ENCODE measurements at places on chromosomes 6 and 20.

GRCh38 chr20:5181492-5181891, 54.7 kb downstream of the CDS2 start:
- no peak for DNase-seq

DNA sequence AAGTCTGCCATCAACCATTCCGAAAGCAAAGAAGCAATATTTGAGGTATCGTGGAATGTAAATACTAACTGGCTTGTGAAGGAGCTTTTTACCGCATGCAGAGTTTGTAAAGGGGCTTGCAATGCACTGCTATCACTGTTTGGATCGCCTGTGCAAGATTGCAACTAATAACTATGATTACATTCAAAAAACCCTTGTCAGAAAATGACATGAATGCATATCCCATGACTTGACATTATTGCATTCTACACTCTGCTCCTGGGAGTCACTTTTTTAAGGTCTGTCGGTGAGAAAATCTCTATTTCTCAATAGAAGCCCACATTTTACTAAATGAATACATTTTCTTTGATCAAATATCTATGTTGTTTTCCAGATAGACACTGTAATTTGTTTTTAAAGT, 335.4 kb upstream of the SPTLC3 start:
- no peak for DNase-seq

GRCh38 chr6:20434766-20435165, 33.1 kb downstream of the E2F3 start:
- DNase-seq: no peak

- no peak for DNase-seq
Measured at GRCh38 chr6:140670021-140670420, 1295.6 kb upstream of the CITED2 start.

DNA sequence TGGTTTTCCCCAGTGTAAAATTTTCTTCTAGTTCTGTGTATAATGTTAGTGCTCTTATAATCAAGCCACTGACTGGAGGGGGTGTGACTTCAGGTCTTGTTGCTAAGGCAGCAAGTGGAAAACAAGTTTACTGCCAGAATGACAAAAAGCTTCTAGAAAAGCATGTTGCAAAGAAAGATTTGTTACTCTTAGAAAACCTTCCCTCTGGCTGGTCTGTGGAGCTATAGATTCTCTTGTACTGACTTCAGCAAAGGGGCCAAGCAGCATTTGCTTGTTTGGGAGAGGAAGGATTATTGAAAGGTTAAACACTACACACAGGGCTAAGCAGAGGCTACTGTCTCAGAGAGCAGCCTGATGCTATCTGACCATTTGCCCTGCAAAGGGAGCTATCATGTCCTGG, 288.8 kb downstream of the BTBD9 start:
- no peak for DNase-seq

DNA sequence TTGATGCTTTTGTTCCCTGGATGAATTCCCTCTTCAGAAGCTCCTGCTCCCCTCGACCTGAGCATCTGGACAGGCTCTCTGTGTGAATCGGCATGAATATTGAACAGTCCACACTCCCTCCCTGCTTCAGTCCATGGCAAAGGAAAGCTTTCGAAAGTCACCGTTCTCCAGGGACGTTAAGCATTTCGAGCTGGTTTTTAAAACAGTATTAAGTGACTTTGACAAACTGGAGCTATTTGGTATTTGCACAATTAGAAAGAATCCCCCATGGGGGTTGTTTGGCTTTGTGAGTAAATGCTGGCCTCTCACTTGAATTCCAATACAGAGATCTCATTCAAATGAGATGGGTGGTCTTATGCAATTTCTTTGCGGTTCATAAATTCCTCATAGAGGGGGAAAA, 85.3 kb upstream of the TIAM2 start:
- DNase-seq: no peak
